ENCODE measurements at places on chromosomes 16 and 17.

GRCh38 chr17:17518014-17518413, 21.8 kb upstream of the RASD1 start:
- no peak for DNase-seq

DNA sequence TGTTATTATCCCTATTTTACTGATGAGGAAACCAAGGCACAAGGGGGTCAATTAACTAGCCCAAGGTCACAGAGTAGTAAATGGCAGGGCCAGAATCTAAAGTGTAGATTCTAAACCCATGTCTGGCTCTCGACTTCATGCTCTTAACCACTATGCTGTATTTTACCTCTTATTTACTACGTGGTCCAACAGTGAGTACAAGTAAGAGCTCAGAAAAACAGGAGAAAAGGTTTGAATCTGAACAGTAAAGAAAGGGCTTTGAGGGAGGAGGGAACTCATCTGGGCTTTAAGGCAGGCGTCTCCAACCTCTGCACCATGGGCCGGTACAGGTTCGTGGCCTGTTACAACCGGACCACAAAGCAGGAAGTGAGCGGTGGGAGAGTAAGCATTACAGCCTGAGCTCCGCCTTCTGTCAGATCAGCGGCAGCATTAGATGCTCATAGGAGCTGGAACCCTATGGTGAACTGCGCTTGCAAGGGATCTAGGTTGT, 62.9 kb downstream of the SMURF2 start:
- DNase-seq, result no peak

DNA sequence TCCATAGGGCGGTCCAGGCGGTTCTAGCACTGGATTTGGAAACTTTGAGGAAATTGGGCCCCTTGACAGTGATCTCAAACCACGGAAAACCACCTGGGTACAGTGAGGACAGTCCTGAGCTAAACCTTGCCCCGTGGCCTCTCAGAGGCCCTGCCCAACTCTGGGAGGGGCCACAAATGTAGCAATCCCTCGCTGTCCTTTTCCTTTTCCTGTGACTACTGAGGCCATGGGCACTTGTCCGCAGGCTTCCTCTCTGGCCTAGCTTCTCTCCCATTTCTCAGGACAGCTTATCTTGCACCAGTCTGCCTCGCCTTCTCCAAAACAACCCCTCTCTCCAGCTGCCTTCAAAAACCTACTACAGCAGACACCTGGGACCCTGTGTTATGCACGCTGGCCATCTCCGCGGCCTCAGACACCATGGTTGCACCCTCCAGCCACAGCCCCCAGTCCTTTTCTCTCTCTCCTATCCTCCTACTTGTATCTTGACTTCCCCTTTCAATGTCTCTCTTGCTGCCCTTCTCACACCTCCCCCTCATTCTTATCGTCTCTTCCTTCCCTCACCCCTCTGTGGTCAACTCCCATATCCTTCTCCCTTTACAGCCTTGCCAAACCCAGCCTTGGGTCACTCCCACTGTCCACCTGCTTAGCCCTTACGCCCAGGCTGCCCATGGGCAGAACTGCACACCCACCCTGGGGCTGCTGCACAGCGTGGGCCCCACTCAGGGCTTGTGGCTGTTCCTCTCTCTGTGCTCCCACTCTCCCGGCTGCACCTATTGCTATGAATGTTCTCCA, 7.6 kb downstream of the SCPEP1 start:
- DNase-seq, result no peak

GRCh38 chr16:57756424-57757325, 21.1 kb downstream of the KATNB1 start:
- DNase-seq, result no peak

- DNase-seq, result no peak
These were observed 34.4 kb downstream of the WWP2 start for GRCh38 chr16:69796285-69797118.

DNA sequence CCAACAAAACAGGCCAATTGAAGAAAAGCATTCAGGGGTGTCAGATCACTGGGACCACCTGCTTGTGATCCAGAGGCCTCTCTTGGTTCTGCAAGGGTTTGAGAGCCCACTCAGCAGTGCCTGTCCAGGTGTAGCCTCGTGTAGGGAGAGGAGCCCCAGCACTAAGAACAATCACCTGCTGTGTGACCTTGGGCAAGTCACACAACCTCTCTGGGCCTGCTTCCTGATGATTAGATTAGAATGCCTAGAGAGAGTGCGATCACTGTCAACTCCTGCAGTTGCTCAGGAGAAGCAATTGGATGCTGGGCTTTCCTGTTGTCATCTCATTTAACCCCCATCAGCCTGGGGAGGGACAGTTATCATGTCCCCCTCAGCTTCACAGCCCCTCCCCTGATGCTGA, 10.2 kb downstream of the DLX3 start:
- DNase-seq, result no peak

DNA sequence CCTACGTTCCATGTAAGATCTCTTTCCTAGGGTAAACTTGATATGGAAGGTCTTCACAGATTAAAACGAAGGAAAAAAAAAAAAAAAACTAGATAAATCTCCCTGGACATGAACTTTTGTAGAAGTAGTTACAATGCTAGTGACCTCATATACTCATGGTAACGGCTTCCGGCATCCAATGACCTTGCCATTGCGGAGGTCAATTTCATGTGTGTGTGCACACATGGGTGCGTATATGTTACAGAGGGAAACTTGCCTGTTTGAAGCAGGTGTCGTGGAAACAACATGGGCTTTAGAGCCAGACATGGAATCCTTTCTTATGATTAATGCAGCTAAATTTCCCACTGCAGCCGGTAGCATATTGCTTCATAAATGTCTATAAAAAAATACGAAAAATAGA, 435.5 kb downstream of the MAF start:
- no peak for DNase-seq

DNA sequence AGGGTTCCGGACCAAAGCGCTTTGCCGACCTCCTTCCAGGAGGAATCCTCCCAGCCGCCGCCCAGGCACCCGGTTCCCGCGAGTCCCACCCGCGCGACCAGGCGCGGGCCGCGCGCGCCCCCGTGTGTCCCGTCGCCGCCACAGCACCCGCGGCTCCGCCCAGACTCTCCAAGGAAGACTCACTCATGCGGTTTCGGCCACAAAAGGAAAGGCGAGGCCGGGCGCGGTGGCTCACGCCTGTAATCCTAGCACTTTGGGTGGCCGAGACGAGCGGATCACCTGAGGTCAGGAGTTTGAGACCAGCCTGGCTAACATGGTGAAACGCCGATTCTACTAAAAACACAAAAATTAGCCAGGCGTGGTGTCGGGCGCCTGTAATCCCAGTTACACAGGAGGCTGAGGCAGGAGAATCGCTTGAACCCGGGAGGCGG, 3.5 kb upstream of the PKMYT1 start:
- no peak for DNase-seq

GRCh38 chr17:77349976-77350830, 209.4 kb downstream of the SEC14L1 start:
- DNase-seq, result no peak

GRCh38 chr17:75404223-75404730, 1.2 kb downstream of the GRB2 start:
- DNase-seq, result peak; percentile 48

DNA sequence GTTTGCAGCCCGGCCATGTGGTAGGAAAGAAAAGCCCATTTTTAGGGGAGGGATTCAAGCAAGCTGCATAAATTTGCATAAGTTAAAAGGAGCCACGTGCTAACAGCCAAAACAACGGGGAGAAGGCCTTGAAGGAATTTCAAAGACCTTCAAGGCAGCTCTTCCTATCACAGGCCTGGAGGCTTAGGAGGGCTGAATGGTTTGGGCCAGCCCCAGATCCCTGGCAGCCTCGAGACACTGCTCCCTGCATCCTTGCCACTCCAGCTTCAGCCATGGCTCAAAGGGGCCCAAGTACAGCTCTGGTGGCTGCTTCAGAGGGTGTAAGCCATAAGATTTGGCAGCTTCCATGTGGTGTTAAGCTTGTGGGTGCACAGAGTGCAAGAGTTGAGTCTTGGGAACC, 22.6 kb downstream of the PRDM7 start:
- DNase-seq, result no peak

DNA sequence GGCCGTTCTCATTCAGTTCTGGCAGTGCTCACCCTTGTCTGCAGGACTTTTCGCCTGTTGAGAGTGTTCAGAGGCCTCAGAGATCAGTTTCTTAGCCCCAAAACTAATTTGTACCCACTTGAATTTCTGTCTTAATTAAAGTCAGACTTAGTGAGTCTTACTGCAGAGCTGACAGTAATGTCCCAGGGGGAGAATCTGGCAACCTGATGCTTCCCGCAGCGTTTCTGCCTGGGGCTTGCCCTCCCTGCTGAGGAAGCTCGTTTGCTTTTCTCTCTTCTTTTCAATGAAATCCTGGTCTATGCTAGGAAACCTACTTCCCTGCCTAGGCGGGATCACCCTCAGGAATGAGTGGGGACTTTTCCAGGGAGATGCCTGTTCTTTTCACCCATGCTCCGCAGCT, 25.3 kb downstream of the DBNDD1 start:
- DNase-seq, result no peak

DNA sequence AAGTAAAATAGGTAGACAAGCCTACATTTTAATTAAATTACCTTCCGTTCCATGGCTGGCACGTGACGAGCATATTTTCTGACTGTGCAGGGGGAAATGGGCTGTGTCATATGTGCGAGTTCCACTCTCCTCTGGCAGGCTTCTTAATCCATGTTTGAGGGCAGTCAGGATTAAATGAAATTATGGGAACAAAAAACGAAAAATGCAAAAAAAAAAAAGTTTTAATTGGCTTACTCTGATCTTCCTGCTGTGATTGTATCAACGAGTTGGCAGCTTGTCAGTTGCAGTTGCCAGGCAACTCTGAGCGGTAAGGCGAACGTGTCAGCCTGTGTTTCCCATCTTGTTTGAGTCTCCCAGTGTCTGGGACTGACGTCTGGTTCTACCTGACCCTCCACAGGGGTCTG, 302.9 kb upstream of the XYLT1 start:
- no peak for DNase-seq

GRCh38 chr17:57133486-57133885, 48.4 kb downstream of the AKAP1 start:
- DNase-seq, result no peak

- DNase-seq, result no peak
These were observed 17.5 kb upstream of the TFAP4 start for GRCh38 chr16:4290236-4290830.

GRCh38 chr16:50889276-50889675, 147.4 kb downstream of the CYLD start:
- DNase-seq, result no peak

DNA sequence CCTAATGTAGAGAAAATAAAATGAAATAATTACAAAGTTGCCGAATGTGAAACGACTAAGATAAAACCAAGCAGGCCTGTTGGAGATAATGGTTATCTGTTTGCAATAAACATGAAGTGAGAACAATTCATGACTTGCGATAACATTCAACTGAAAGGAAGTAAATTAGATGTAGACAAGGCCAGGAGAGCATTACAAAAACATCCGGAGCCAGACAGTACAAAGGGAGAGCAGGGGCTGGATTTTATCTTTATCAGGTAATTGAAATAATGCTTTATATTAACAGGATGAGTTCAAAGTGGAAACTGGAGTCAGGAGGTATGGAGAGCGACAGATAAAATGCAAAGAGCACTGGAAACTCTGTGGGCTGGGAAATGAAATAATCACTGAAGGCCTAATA, 265.6 kb upstream of the GOT2 start:
- DNase-seq, result no peak

GRCh38 chr17:80956321-80957190, 35.1 kb upstream of the CHMP6 start:
- DNase-seq, result no peak

DNA sequence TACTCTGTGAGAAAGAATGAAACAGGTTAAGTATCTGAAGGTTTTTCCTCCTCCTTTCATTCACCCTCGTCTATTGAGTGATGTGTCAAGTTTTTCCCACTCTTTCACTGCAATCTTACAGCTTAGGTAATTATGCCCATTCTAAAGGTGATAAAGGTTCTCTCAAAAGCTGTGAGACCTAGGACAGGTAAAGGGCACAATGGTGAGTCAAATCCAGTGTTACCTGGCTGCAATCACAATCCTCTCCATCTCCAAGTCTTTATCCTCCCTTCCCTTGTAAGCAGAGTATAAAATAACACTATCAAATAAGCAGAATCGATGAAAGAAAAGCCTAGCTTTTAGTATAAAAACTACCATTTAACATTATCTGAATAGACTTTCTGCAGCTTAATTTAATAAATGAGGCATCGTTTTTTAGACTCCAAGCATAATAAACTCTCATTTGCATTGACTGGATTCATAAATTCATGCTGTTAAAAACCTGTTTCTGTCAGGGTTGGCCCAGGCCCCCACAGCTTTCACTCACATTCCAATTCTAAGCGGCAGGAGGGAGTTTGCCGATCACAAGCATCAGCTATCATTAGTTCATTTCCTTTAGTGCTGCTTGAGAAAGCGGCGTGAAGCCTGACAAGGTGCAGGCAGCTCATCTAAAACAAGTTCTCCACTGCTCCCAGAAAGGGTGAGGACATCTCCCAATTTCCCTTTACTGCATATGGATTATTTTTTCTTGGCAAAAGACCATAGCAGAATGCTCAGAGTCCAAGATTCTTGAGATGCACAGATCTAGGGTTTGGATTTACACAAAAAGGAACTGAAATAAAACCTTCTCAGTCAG, 67.8 kb downstream of the CDH8 start:
- DNase-seq, result no peak

GRCh38 chr17:5260542-5260941, 21.5 kb upstream of the RABEP1 start:
- no peak for DNase-seq

DNA sequence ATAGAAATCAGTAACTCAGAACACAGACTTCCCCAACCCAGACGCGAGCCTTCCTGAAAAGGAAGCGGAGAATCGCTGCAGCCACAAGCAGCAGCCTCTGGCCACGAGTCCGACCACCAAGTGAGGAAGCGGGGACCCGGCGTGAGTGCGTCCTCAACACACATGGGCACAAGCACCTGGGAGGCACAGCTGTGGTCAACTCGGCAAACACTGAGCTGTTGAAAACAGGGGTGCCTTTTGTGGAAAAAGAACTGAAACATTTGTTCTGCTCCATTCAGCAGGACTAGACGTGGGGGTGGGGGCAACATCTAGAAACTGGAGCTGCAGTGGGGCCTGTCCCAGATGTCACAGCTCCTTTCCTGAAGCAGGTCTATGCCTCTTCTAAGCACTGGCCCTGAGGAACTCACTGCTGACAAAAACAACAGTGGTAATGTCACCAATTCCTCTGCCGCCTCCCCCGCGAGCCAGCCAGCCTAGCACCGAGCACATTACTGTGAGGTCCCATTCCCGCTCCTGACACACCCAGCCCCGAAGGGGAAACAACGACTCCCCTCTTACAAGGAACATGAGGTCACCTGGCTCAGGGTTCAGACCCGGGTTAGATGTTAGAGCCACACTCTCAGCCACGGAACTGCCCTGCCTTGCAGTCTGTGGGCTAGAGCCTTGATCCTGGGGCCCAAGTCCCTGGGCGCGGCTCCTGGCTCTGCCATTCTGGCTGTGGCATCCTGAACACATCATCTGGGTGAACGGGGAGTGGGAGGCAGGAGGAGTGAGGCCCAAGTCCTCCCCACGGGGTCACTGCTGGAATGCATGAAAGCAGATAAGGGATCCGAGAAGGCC, 29.0 kb downstream of the KDM8 start:
- no peak for DNase-seq

- peak; percentile 30 for DNase-seq
These were observed 2.5 kb upstream of the HEATR9 start for GRCh38 chr17:35870906-35871819.
